ENCODE measurements at places on chromosomes 3 and 15.

GRCh38 chr3:168575750-168576149, 480.0 kb upstream of the GOLIM4 start:
- DNase-seq: no peak

GRCh38 chr3:57692396-57693147, at the start of gene DENND6A:
TSS of gene DENND6A (minus strand) at chr3:57693077. CDS start at chr3:57693018, 59 bp downstream.
- peak; percentile 93 for DNase-seq

DNA sequence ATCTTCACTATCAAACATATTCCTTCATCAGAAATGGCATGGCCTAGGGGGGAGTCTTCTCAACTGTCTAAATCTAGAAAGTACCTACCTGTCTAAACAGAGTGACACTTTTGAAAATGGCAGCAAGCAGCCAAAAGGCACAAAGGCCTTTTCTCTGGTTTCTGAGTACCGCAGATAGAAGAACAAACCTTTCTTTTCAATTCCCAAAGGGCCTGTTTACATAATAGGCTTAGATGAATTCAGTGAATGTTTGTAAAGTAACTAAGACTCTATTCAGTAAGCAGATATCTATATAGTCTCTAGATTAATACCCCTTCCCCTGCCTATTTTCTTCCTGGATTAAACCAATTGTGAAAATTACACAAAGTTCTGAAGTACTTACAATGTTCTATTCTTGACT, 7.1 kb downstream of the MYEF2 start:
- no peak for DNase-seq

GRCh38 chr3:47716656-47717055, 65.0 kb downstream of the SMARCC1 start:
- no peak for DNase-seq
